Epithelial cell of umbilical artery (primary cell): ENCODE measurements at places on chromosomes 11 and 22. TPM values are rescaled to one million over a fixed set of nuclear protein-coding genes. Genes with fewer than 3 reads are reported as not detected.

The MUC6 gene
- total RNA-seq, result not detected in 2 replicates

The FGF4 gene
- total RNA-seq, result not detected in 2 replicates

The PANX2 gene
- 0.15 and 0.65 TPM in 2 replicates for total RNA-seq

The GNB1L gene
- 7.8 and 10.6 TPM in 2 replicates for total RNA-seq

The B4GALNT4 gene
- 0.46 and 7.8 TPM in 2 replicates for total RNA-seq
